ENCODE measurements at places on chromosomes 12 and 14.

GRCh38 chr14:71852181-71852580, 80.0 kb upstream of the RGS6 start:
- DNase-seq = peak; percentile 21

GRCh38 chr12:111103583-111103982, 183.2 kb upstream of the MYL2 start:
- no peak for DNase-seq

GRCh38 chr12:96117460-96117859, 76.7 kb upstream of the ELK3 start:
- DNase-seq = no peak

GRCh38 chr12:116336542-116337065, 59.1 kb upstream of the MED13L start:
- DNase-seq = peak; percentile 52

DNA sequence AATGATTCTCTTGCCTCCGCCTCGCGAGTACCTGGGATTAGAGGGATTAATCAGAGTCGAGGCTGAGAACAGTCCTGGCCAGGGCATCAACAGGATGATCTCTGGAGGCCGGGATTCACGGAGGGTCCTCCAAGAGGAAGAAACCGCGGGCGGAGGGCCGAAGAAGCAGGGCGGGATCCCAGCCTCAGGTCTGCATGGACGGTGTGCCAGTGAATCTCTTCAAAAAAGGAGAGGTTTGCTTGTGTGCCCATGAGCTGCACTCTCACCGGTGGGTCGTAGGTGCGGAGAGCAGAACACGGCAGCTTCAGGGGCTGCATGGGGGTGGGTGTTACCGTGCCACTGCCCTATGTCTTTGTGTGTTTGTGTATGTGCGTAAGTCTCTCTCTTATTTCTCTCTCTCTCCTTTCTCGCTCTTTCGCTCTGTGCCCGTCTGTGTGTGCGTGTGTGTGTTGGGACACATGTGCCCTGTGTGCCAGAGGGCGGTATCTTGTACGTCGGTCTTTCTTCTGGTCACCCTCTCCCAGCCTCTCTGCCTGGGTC, 768.2 kb upstream of the ALG10B start:
- DNase-seq = no peak

GRCh38 chr12:96070670-96071279, 35.4 kb upstream of the LTA4H start:
- peak; percentile 46 for DNase-seq

DNA sequence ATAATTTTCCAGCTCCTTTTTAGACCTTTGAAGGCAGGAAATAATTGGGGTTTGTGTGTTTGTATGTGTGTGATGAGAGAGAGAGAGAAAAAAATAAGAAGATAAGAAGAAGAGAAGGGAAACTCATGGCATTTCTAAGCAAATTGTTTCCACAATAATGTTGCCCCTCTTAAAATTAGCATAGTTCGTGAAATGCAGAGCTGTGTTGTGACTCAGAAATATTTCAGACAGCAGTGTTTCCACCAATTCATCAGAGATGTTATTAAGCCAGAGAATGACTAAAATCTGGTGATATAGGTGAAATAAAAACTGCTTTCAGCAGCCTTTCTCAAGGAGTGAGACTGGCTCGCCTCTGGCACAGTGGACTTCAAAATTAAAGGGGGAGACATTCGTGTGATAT, 65.9 kb upstream of the ARHGAP5 start:
- DNase-seq = no peak

DNA sequence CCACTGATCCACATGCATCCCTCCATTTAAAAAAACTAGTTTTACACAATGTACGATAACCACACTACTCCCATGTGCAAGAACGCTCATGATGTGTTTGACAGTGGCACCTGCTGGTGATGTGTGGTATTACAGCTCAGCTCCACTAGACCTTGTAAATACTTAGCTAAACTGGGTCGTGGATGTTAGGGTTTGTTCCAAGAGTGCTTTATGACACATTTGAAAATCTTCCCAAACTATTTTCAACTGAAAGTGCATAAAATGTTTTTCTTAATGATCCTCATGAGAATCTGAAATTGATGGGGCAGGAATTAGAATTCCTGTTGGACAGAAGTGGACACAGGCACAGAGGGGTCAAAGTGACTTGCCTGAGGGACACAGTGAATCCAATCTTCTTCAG, 99.2 kb downstream of the SCARB1 start:
- peak; percentile 94 for DNase-seq

DNA sequence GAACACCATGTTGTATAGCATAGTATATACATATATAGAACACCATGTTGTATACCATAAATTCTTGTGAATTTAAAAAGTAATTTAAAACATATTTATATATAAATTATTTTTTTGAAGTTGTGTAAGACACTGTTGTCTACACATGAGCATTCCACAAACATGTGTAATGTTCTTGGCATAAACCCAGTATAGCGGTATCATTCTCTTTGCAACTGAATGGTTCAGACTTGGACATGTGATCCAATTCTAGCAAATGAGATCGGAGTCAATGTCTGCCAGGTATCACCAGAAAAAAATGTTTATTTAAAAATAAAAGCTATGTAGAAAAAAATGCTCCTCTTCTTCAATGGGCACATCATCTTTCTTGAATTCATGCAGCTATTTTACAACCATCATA, 33.9 kb downstream of the CEP290 start:
- DNase-seq = peak; percentile 66

DNA sequence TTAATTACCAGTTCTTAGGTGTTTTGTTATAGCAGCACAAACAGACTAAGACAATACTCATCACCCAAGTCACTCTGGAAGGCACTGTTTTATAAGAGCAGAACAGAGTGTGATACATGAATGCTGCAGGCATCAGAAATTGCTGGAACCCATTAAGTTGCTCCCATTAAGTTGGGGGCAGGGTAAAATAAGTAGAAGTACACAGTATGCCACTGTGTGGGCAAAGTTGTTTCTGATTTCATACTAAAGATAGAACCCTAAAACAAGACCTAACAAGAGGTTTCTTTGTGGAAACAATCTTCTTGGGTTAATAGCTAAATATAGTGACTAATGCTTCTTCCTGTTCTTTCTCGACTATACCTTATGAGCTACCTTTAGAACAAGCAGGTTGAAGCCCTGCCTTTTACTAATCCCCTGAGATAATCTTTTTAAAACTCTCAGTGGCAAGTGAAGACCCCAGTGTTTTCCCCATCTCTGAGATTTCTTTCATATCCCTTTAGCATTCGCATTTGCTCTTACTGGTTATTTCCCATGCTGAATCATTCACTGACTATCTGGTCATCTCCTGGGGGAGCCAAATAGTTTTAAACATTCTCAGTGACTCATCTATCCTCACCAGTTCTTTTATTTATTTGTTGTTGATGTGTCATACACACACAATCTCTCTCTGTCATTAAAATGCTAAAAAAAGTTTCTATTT, 52.3 kb downstream of the SOCS2 start:
- peak; percentile 96 for DNase-seq

GRCh38 chr14:22408547-22408946, 180.5 kb downstream of the DAD1 start:
- DNase-seq = no peak

- peak; percentile 66 for DNase-seq
Observed at GRCh38 chr12:25995906-25996305, 37.4 kb downstream of the RASSF8 start.

GRCh38 chr12:65845751-65846537, 21.7 kb downstream of the HMGA2 start:
- DNase-seq = no peak

DNA sequence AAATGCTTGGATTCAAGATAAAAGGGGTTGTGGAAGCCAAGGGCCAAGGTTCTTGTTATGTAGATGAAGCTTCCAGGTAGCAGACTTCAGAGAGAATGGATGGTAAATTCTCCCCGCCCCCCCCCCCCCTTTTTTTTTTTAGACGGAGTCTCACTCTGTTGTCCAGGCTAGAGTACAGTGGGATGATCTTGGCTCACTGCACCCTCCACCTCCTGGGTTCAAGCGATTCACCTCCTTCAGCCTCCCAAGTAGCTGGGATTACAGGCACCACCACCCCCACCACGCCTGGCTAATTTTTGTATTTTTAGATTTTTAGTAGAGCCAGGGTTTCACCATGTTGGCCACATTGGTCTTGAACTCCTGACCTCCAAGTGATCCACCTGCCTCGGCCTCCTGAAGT, 4.1 kb downstream of the DGLUCY start:
- no peak for DNase-seq

DNA sequence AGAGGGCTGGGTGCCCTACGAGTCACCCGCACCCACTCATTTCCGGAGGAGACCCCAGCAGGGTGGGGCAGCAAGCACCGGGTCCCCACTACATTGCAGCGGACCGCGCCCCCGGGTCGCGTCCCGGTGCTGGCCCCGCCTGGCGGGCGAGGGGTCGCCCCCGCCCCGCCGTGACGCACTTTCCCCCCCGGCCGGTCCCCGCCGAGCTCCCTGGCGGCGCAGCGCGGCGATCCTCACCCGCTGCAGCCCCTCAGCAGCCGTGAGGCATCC, 106.1 kb downstream of the PRICKLE1 start:
- DNase-seq = no peak

- no peak for DNase-seq
Observed at GRCh38 chr14:75961662-75962061, 20.1 kb downstream of the TGFB3 start.

- no peak for DNase-seq
Observed at GRCh38 chr12:52172956-52173355, 18.9 kb downstream of the KRT80 start.

DNA sequence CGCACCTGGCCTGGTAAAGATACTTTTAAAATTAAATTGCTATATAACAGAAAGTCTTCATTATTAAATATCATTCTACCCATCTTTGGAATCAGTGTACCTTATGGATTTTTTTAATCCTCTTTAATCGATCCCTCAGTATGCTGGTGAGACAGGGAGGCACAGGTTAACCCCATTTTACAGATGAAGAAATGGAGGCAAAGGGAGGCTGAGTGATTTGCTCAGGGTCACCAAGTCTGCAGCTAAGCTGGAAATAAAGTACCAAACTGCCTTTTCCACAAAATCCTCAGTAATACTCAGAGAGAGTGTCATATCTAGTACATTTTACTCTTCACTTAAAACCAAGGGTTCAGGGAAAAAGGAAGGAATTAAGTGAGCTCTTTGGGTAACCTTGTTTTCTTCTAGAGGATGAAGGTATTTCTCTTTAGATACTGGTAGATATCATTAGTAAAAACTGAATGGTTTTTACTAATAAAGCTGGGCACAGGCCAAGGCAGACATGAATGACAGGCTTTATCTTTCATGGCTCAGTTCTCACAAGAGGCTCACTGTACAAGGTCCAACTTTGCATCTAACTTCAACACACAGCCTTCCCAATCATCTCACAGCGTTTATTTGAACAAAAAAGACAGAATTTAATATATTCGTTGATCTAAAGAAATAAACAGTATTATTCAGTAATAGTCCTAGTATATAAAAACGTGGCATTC, 35.3 kb upstream of the TTC7B start:
- no peak for DNase-seq

- no peak for DNase-seq
Observed at GRCh38 chr14:57610631-57611030, 117.0 kb upstream of the CCDC198 start.
